ENCODE measurements at places on chromosomes 4 and X. TPM values are rescaled to one million over a fixed set of nuclear protein-coding genes. Genes with fewer than 3 reads are reported as not detected.

The HHIP gene
- 0.30 TPM for total RNA-seq

The RNF175 gene
- 1.00 TPM for total RNA-seq

The ZNF732 gene
- 0.13 TPM for total RNA-seq

The ZCCHC18 gene
- total RNA-seq, result 3.7 TPM

The SMIM31 gene
- not detected for total RNA-seq

The DOK7 gene
- total RNA-seq, result 62.7 TPM

The UNC5C gene
- total RNA-seq, result 1.7 TPM

The GLRA3 gene
- total RNA-seq, result not detected

The HMGB2 gene
- total RNA-seq, result 41.8 TPM

The PLXNB3 gene
- total RNA-seq, result 7.6 TPM

The COL25A1 gene
- total RNA-seq, result 1.00 TPM
